ENCODE measurements at places on chromosomes 1 and 21.

GRCh38 chr1:44572572-44572879 lies 101.8 kb downstream of the TMEM53 start:
- no peak for DNase-seq

- no peak for DNase-seq
These were observed 18.1 kb downstream of the URB2 start for GRCh38 chr1:229643996-229644745.

- no peak for DNase-seq
These were observed 25.1 kb upstream of the ZFP69B start for GRCh38 chr1:40425198-40425597.

DNA sequence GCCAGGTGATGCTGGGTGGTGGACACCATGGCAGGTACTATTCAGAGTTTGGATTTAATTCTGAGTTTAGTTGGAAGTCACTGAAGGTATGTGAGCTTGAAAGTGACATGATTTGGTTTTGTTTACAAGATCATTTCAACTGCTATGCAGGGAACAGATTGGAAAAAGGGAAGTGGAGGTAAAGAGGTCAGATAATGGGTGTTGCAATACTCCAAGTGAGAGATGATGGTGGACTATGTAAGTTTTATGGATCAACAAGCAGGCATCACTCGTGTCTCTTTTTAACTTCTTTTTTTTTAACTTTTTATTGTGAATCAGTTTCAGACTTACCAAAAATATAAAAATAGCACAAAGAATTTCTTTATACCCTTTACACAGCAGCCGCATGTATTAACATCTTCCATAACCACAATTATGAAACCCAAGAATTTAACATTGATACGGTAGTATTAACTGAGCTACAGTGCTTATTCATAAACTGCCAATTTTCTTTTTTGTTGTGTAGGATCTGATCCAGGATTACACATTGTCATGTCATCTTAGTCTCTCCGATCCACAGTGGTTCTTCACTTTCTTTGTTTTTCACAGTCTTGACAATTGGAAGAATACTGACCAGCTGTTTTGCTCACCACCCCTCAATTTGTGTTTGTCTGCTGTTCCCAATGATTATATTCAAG lies 24.9 kb upstream of the NHLH2 start:
- no peak for DNase-seq

- DNase-seq: no peak
These were observed 38.1 kb downstream of the NIBAN1 start for GRCh38 chr1:184935920-184936798.

- no peak for DNase-seq
These were observed 16.7 kb downstream of the COL8A2 start for GRCh38 chr1:36108314-36108713.

DNA sequence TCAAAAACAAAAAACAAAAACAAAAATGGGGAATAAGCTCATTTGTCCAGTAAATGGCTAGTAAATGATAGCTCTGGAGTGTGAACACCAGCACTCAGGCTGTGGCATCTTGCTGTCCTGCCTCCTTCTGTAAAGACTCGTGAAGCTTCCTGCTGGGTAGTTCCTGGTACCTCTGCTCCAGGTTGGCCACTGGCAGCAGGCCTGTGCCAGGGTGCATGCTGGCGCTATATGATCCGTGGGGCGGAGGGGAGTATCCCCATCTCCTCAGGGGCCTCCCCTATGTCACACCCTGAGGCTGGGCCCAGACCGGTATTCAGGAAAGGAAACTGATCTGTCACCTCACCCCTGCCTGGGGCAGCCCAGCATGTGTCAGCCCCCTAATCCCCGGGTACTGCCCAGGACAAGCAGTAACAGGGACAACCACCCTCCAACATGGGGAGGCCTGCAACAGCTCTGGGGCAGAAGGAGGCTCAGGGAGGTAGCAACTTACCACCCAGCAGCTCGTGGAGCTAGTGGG lies 14.1 kb downstream of the ALPL start:
- DNase-seq: no peak

GRCh38 chr1:7886405-7886745 lies 33.5 kb upstream of the UTS2 start:
- no peak for DNase-seq

GRCh38 chr1:240404286-240404685 lies 207.7 kb downstream of the GREM2 start:
- DNase-seq: no peak

DNA sequence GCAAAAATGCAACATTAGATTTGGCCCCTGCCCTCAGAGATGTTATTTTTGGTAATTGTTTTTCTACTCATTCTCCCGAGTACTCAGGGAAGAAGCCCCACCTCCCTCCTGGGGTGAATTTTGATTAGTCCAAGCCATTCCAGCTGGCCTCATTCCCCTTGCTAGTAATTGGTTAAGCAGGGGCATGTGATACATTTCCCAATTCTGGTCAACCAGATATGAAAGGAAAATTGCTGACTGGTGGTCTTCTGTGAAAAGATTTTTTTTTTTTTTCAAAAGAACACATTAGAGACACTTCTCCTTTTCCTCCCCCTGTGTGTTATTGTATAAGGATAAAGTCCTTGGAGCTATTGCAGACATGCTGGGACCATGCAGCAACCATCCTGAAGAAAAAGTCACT lies 71.1 kb upstream of the AKT3 start:
- no peak for DNase-seq

- DNase-seq: no peak
These were observed 471.1 kb upstream of the VAMP3 start for GRCh38 chr1:7299994-7300393.

DNA sequence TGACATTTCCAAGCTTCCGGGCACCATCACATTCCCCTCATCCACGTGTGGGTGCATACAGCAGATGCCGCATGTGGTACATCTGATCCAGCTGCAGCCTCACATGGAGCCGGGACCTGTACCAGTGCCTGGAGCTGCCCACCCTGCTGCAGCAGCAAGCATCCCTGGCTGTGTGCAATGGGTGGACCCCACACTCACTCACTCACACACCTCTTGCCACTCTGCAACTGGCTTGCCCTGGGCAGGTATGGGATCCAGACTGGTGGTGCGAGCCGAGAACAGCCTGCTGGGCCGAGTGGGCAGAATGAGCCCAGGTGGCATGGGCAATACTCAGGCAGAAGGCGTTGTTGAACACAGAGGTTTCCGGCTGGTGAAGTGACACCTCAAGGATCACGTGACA lies 75.0 kb downstream of the DPYD start:
- DNase-seq: no peak

DNA sequence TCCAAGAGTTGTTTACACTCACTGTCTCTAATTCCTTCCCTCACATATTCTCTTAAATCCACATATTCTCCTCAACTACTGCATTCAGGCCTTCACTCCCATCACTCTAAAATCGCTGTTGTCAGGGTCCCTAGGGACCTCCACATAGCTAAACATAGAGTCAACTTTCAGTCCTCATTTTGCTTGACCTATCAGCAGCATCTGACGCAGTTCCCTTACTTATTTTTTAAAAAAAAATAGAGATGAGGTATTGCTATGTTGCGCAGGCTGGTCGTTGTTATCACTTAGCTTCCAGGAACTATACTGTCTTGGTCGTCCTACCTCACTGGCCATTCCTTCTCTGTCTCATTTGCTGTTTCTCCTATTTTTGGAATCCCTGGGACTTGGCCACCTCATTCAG lies 11.7 kb upstream of the PLEKHO1 start:
- no peak for DNase-seq

DNA sequence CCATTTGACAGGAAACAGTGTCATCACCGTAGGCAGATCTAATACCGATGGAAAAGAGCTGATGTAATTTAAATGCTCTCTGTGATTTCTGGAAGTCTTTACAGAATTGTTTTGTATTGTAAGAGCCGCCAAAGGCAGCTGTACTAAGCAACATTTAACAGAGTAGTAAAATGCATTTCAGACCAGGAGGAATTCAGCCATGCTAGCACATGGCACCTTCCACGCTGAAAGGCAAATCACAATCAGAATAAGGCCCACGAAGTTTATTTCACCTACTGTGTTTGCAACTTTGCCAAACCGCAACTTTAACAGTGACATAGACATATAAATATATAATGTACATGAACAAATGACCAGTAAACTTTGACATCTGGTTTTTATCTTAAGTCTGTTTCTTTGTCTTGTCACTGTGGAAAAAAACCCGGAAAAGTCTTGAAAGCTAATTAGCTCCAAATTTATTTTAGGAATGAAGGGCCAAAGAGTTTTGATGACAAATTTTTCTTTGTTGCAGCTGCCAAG lies 26.1 kb upstream of the DISC1 start:
- DNase-seq: no peak

DNA sequence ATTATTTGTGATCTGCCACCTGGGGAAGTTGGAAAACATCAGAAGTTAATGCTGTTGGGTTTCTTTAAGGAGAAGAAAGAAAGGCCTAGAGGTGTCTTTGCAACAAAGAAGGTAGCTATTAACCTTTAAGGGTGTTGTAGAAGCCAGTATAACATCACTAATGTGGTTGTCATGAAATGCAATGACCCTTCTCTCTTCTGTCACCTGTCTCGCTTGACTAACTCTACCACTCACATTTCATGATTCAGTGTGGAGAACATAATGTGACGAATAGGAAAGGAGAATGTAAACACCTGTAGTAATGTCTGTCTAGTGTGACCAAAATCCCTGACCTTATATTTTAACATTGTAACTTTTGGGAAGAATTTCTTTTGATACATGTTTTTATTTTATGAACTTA lies 211.7 kb upstream of the UBE2U start:
- no peak for DNase-seq

DNA sequence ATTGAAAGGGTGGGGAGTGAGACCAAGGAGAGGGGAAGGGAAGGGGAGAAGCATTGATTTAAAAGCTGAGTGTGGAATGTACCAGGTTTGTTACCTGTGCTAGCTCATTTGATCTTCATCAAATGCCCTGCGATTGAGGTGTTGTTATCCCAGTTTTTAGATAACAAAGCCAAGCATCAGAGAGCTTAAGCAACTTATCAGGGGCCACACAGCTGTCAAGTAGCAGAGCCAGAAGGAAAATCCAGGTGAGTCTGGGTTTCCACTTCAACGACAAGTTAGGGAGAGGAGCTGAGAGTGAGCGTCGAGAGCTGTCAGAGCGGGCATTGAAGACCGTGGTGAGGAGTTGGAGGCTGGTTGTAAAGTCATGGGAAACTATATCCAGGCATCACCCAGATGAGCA lies 146.9 kb upstream of the IRF2BP2 start:
- no peak for DNase-seq

DNA sequence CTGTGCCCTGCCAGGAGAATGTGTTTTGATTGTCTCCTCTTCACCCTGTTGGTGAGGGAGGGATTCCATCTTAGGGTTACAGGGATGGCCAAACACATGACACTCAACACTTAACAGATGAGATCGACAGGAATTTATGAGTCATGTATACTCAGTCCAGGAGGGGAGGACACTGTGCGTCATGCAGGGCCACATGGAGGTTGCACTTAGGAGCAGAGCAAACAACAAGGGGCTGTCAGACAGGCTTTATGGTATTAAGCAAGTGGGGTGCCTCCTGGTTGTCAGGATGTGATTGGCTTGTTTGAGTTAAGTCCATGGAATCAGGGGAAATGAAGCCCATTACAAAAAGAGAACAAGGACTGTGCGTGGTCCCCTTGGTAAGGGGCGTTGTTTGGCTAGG lies 26.9 kb downstream of the EDARADD start:
- DNase-seq: no peak

DNA sequence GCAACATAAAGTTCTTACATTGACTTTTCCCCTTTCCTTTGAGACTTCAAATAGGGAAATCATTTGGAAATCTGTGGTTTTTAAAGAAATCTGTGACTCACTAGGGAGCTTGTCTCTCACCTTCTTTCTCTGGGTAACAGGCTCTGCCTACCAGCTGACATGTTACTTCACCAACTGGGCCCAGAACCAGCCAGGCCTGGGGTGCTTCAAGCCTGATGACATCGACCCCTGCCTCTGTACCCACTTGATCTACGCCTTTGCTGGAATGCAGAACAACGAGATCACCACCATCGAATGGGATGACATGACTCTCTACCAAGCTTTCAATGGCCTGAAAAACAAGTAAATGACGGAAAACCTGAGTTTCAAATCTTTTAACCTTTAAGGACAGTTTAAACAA lies 9.2 kb upstream of the CHIA start:
- DNase-seq: no peak

- no peak for DNase-seq
These were observed 40.9 kb downstream of the CMPK1 start for GRCh38 chr1:47374501-47374900.

GRCh38 chr1:111615870-111616715 lies 3.5 kb upstream of the RAP1A start:
- peak; percentile 55 for DNase-seq

DNA sequence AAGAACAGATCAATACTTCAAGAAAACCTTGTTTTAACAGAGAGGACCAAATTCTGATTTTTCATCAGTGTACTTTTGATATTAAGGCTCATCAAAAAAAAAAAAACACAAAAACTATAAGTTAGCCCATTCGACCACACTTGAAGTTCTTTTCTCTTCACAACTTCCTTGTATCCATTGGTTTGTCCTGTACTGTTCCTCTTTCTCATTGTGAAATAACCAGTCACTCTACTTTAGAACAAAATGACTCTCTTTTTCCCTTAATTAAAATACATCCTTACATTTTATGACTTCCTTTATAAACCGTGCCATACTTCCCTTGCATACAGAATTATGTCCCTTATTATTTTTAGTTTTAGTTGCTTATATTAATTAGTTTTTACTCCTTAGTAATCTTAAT lies 8.4 kb downstream of the QSOX1 start:
- no peak for DNase-seq

GRCh38 chr1:34779962-34780361 lies 1.1 kb upstream of the GJB3 start:
- no peak for DNase-seq

- no peak for DNase-seq
These were observed 158.3 kb downstream of the KAZN start for GRCh38 chr1:14756589-14757285.

- no peak for DNase-seq
These were observed 290.1 kb downstream of the DUSP10 start for GRCh38 chr1:221451741-221452140.

- no peak for DNase-seq
These were observed 587.1 kb downstream of the LMO4 start for GRCh38 chr1:87915771-87916170.

GRCh38 chr21:16309250-16309971 lies 579.6 kb downstream of the USP25 start:
- no peak for DNase-seq

- DNase-seq: no peak
These were observed 12.3 kb downstream of the CAPN9 start for GRCh38 chr1:230759369-230760065.

GRCh38 chr21:32173121-32173724 lies 105.6 kb downstream of the MIS18A start:
- no peak for DNase-seq

DNA sequence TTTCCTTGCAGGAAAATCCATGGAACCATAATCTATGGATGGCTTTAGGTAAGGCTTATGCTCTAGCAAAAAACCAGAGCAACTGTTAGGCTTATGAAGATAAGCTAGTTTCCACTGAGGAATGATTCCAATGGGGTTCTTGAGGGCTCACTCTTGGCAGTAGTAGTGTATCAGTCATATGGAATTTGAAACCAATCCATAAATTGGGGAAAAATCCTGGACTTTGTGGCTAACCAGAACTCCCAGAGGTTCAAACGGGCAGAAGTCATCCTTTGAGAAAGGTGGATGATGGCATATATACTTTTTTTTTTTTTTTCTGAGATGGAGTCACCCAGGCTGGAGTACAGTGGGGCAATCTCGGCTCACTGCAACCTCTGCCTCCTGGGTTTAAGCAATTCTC lies 54.2 kb upstream of the ATF3 start:
- no peak for DNase-seq

GRCh38 chr1:89179343-89179742 lies 3.5 kb upstream of the GBP7 start:
- no peak for DNase-seq
